ENCODE measurements at places on chromosomes 7 and 10.

DNA sequence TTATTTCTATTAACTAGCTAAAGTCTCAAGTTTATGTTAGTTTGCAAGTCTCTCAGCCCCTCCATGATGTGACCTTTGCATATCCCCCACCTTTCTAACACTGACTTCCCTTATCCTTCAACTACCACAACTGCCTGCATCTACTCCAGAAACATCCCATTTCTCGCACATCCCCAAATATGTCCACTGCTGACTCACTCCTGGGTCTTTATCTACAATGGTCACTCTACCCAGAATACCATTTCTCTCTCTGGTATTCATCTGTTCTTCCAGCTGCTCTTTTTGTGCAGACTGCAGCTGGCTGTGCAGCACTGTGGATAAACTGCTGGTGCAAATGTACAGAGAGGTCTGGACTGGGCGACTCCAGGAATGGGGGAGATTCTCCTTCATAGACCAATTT, 32.7 kb upstream of the PRSS1 start:
- no peak for DNase-seq

DNA sequence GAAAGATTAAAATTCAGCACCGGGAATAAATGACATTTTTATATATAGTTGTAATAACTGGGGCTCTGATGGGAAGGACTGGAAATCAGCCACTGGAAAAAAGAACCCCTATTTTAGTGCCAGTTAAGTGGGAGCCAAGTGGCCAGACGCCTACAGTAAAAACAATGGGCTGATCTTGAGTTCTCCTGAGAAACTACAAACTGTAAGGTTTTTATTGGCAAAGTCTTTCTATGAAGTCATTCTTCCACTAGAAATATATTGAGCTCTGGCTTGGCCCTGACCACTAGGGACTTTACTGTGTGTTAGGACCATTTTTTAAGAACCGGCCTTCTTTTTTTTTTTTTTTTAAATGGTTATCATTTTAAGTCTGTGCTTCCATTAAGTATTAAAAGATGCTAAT, 79.6 kb downstream of the ZNF22 start:
- no peak for DNase-seq

DNA sequence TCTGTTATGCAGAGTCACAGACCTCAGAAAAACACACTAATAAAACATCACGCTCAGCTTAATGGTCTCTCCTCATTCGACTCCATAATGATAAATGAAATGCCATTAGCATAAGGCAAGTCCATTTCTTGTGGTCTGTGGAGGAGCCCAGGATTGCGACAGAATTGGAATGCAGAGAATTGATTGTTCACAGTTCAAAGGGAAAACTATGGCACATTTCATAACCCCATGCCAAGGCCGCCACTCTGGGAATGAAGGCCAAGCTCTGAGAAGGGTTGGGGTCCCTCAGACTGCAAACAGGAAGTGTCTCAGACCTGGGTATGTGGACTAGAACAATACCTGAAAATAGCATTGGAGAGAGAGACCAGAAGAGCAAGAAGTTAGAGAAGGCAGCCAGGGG, 398.9 kb downstream of the ADRA2A start:
- DNase-seq = no peak

DNA sequence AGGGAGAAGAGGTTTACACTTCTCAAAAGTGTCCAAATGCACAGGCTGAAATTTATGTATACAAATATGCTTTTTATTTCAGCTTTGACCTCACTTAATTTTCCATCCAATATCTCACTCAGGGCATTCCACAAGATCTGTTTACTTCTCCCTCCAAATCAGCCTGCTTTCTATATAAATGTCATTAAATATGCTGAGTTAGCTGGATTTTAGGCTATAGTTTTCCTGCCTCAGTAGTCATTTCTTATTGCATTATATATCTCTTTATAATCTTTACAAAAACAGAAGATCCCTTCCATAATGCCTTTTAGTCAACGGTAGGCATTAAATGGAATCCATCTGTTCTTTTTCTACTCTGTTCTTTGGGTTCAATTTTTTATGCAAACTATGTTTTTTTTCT, 71.7 kb upstream of the KCND2 start:
- no peak for DNase-seq

DNA sequence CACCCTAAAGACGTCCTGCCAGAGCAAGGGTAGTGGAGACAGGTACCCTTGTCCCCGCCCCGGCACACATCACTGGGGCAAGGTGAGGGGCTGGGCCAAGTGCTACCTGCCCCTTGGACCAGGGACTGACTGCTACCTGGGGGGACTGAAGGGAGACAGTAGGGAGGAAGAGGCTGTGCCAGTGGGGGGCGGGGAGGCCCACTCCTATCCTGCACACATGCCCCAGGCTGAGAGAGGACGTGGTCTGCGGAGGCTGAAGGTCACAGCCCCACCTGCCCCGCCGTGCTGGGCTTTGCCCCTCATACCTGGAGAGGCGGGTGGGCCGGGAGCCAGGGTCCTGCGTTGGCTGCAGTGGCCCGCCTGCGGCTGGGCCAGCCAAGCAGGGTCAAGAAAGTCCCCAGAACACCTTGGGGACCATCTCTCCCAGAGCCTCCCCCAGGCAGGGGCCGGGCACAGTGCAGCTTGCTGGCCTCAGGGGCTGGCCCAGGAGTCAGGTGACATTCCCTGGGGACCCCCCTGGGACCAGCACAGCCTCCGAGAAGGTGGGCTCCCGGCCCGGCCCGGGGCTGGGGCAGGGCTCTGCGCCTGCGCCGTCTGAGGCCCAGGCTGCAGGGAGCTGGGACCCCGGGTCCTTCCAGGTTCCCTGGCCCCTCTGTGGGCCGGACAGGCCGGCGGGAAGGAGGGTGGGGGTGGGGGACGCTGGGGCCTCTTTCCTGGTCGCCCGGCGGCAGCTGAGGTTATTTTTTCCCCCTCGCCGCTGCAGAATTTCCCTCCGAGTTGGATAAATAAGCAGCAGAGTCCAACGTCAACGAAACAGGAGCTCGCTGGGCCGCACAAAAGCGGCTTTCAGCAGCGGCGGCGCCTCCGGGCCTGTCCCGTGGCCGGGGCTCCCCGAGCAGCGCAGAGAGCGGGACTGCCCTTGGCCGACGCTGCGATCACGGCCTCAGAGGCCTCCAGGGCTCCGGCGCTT, 9.8 kb upstream of the FZD9 start:
- DNase-seq = no peak

GRCh38 chr10:112844681-112845544, 105.1 kb upstream of the TCF7L2 start:
- no peak for DNase-seq

DNA sequence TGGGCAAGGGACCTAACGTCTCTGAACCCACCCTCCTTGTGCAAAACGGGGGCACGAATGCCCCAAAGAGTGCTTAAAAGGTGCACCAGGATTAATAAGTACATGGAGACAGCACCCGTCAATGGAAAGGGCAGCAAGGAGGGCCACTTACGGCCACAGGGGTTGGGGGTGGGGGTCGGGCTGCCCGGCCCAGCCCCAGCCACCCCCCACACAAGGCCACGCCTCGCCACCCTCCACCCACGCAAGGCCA, 213.4 kb downstream of the MAD1L1 start:
- DNase-seq = no peak

GRCh38 chr7:84664626-84665025, 470.0 kb upstream of the SEMA3A start:
- DNase-seq = no peak

- DNase-seq = no peak
Measured at GRCh38 chr10:109886781-109887140, 36.5 kb downstream of the XPNPEP1 start.

GRCh38 chr10:121608469-121609190, 10.4 kb upstream of the FGFR2 start:
- DNase-seq = peak; percentile 12

DNA sequence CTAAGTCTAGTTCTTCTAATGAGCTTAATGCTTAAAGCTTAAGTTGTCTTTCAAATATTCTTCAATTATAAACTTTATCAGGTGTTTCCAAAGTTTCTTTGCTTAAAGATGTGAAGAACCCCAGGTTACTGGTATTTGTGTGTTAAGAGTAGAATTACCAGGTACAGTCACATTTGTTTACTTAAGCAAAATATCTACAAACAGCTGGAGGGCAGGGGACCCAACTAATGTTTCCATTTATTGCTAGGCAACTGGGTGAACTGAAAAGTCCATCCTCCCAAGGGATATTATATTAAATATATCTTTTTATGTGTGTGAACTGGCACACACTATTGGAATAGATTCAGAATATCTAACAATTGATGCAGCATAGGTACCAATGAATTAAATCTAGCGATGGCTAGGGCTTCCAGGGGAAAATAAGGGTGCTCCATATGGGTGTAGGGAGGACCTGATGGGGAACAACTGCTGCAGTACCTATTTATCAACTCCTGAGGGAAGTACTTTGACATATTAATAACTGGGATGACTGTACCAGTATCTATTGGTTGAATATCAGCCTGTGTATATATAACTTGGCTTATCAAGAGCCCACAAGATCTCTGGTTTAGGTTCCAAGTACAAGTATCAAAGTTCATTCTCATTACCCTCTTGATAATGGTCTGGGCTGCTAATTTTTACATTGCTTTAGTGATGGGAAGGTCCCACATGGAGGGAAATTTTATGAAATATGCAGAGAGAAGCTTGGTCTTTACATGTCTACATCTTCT, 10.3 kb upstream of the AGR3 start:
- DNase-seq = no peak
